HL-60 (cell line): ENCODE measurements at places on chromosomes 3 and 15.

GRCh38 chr15:36024031-36024688, 478.2 kb upstream of the DPH6 start:
- DNase-seq, result no peak

DNA sequence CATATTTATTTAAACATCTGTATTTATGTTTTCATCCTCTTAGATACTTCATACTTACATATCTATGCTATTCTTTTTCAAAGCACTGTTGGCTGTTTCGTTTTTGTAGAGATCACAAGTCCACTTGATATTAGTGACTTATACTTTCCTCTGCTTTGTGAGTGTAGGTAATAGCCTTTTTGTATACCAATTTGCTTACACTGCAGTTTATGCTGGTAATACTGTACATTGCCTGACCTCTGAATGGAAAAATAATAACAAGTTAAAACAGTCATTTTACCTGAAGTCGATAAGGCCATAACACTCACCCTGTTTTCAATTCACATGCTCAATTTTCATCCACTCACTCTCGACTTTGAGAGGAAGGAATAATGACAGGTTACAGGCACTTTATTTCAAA, 89.9 kb upstream of the NANOGP8 start:
- no peak for DNase-seq

DNA sequence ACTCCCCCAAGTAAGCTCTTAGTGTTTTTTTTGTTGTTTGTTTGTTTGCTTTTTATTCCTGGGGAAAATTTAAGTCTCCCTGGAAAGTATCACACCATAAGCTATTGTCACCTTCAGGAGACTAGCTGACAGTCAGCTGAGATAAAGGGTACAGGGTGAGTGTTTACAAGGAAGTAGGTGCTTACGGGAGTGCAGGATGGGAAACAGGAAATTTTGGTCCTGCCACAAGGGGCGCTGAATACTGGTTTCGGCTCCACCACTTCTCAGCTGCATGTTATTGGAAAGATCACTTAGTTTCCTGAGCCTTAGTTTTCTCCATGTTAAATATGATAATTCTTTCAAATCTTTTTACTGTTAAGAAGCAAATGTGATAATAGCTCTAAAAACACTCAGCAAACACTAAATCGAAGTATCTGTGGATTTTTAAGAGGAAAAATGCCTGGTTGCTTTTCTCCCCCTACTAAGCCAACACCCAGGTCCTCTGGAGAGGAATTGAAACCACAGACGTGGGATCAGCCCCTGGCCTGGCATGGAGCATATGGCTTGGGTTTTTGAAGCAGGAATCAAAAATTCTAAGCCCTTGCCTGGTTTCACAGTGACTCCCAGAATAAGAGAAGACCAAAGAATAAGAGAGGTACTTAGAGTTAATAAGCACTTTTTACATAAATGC, 90.7 kb downstream of the SCN11A start:
- DNase-seq, result peak; percentile 43

DNA sequence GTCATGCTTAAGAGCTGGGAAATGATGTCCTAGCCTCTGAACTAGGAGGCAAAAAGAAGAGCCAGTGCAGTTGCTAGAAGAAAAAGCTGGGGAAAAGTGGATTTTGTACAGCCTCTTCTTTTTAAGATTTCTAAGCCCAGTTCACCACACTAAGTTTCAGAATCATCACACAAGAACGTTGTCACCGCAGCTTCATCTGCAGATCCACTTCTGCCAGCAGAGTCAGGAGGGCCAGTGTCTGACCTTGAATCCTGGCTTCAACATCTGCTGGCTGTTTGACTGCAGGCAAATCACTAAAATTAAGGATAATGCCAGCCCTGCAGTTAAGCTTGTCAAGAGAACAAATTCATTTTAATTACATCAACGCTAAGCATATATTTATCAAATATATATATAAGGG, 36.2 kb downstream of the HDC start:
- DNase-seq, result no peak

GRCh38 chr3:188091746-188092145, 62.2 kb upstream of the LPP start:
- DNase-seq, result no peak

GRCh38 chr3:46188708-46189107, 19.4 kb downstream of the CCR1 start:
- no peak for DNase-seq
